Hair follicular keratinocyte (primary cell): ENCODE measurements at places on chromosomes 4 and X. TPM values are rescaled to one million over a fixed set of nuclear protein-coding genes. Genes with fewer than 3 reads are reported as not detected.

Gene CCNA2
- total RNA-seq: 24.7 and 94.8 TPM in 2 replicates

Gene ARSJ
- total RNA-seq: 16.5 and 20.1 TPM in 2 replicates

Gene RASSF6
- total RNA-seq: 7.4 and 7.5 TPM in 2 replicates

Gene MAGEA11
- total RNA-seq: not detected in 2 replicates

Gene ITIH6
- not detected in 2 replicates for total RNA-seq

Gene GABRG1
- total RNA-seq: not detected in 2 replicates

Gene TCEAL2
- not detected in 2 replicates for total RNA-seq

Gene TLR3
- total RNA-seq: 0.84 and 1.6 TPM in 2 replicates

Gene SSX2
- not detected in 2 replicates for total RNA-seq

Gene EPGN
- total RNA-seq: 23.0 and 75.9 TPM in 2 replicates

Gene MAP7D2
- total RNA-seq: 0.62 and 1.1 TPM in 2 replicates

Gene SMIM31
- total RNA-seq: not detected in 2 replicates

Gene HTR2C
- total RNA-seq: not detected in 2 replicates

Gene HERC6
- total RNA-seq: 4.5 and 4.9 TPM in 2 replicates

Gene SERTM2
- total RNA-seq: not detected in 2 replicates

Gene AR
- total RNA-seq: 0.23 TPM in 1 of 2 replicates, not detected in the other

Gene GPR34
- not detected in 2 replicates for total RNA-seq

Gene PLP1
- total RNA-seq: not detected in 2 replicates

Gene RBMXL3
- not detected in 2 replicates for total RNA-seq

Gene HS6ST2
- 0.23 and 0.38 TPM in 2 replicates for total RNA-seq

Gene TLR1
- 0.61 and 2.4 TPM in 2 replicates for total RNA-seq

Gene AMOT
- 0.08 and 0.23 TPM in 2 replicates for total RNA-seq

Gene SERPINA7
- total RNA-seq: not detected in 2 replicates

Gene RGN
- total RNA-seq: 0.31 TPM in 1 of 2 replicates, not detected in the other

Gene BST1
- 0.46 and 1.7 TPM in 2 replicates for total RNA-seq
